Activated naive CD8-positive, alpha-beta T cell treated with anti-CD3 and anti-CD28 coated beads for 36 hours (primary cell): ENCODE measurements at places on chromosomes 2 and 18. TPM values are rescaled to one million over a fixed set of nuclear protein-coding genes. Genes with fewer than 3 reads are reported as not detected.
A peak's percentile ranks its signal among the peaks of the same experiment; 100 is the strongest.

DNA sequence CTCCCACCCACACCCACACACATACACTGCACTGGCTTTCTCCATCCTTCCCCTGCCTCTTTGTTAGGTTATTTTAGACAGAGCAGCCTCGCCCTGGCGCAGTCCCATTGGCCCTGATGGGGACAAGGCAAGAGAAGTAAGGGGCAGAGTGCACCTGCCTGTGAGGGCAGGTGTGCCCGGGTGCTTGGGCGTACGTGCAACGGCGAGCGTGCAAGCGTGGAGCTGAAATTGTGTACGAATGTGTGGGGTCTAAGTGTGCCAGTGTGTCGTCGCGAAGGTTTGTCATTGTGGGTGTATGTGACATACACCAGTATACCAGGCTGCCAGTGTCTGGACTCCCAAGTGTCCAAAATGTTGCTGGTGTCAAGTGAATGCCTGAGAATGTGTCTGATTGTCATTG is 544 bp downstream of the LRATD1 start:
- no peak for DNase-seq

DNA sequence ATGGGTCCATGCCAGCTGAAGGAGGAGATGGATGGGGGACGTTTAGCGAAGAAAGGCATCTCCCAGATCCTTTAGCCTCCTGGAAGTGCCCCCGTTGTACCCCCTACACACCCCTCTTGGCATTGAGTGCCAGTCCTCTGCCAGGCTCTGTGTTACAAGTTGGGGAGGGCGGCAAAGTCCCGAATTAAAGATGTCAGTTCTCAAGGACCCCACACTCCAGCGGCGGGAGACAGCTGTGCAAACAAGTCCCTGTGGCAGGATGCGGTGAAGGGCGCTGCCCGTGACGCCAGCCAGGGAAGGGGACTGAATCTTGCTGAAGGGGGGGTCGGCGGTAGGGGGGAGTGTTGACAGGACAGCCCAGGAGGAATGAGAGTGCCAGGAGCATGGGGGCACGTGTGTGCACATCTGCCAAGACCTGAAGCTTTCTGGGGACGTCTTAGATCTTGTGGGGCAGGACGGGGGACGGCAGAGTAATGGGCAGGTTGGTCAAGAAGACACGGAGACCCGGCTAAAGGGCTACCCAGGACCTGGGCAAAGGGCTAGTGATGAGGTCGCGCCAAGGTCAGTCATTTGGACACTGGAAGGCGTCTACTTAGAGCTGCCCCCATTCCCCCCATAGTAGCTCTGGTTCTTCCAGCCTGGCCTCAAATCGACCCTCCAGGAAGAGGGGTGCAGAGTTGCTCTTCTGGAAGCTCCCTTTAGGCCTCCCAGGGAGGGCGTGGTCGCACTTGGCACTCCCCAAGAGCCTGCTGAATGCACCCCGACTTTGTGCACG is 2.8 kb upstream of the CTDSP1 start:
- peak; percentile 68 for DNase-seq

- DNase-seq = no peak
Measured at GRCh38 chr2:112818094-112818902, 18.3 kb downstream of the IL1B start.

DNA sequence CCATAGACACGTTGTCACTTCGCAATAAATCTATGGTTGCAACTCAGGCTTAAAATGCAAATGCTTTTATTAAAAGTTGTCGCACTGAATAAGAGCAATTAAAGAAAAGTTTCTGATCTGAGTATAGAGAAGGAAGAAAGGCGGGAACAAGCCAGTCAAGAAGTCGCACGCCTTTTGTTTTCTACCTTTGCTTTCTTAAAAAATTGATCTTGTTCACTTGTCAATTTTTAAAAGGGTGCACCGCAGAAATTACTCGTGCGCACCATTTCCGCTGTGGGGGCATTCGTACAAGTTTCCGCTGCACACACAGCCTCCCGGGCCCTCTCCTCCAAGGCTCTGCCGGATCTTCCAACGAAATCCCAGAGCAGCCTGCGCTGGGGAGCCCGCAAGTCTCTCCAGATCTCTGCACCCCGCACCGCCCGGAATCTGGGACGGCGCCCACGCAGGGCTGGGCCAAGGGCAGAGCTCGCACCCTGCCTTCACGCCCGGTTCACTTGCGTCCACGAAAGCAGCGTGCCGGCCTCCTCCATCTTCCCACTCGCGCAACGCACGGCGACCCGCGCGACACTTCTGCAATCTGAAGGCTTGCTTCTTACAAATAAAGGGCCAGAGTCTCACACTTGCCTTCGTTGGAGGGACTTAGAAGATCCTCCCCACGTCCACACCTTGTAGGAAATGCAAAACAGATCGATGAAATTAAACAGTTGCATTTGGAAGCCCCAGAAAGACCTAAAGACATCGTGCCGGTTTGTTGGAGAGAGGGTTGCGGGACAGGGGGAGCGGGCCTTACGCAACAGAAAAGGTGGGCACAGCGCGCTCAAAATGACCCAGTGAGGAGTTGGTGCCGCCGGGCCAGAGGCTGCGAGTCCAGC is 2.6 kb upstream of the SALL3 start:
- DNase-seq = no peak

Gene PLCD4
- total RNA-seq = 0.22 TPM

DNA sequence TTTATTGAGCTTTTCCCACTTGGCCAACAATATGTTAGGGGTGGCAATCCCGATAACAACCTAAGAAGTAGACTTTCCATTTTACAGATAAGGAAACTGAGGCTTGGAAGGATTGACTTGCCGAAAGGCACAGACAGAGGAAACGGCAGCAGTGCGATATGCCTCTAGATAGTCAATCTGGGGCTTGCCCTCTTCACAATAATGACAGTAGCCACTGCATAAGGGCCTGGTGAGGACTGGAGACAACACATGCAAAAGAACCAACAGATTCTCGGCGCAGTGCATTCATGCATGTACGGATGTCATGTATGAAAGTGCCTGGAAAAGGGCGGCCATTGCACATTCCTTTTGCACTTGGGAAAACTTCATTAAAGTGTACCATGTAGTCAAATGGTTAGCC is 811.2 kb downstream of the RNF144A start:
- no peak for DNase-seq

Gene ZEB2
- total RNA-seq = 10.5 TPM

DNA sequence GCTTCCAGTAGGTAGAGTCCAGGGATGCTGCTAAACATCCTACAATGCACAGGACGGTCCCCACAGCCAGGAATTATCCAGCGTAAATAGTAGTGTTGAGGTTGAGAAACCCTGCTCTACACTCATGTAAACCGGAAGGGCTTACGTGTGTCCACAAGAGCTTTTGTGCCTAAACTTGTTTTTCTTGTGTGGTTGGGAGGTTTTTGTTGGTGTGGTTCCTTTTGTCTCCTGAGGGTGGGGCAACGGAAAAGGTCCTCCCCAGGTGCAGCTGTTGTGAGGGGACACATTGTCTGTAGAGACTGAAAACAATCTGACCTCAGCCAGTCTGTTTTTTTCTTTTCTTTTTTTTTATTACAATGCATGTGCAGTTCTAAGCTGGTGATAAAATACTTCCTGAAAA is 72.7 kb upstream of the MGAT5 start:
- DNase-seq = peak; percentile 15

Gene TCF23
- total RNA-seq = not detected

Gene L3MBTL4
- total RNA-seq = 0.37 TPM

DNA sequence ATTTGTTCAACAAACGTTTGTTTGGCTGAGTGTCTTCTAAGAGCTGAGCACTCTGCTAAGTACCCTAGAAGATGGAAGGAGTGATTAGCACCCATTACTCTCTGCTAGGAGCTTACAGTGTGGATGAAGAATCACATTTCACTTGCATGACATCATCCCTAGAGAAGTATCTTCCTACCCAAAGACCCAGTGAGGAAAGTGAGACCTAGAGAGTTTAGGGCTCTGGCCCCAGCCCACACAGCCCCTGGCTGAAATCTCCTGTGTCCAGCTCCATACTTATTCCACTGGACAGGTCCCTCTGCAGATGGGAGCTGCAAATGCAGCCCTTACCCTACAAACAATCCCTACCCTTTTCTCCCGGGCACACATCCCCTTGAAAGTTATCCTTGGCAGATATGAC is 26.8 kb upstream of the EPAS1 start:
- no peak for DNase-seq

Gene ZNF396
- 0.99 TPM for total RNA-seq

- no peak for DNase-seq
Measured at GRCh38 chr2:134336352-134336751, 82.5 kb downstream of the MGAT5 start.

Gene MAB21L4
- not detected for total RNA-seq

DNA sequence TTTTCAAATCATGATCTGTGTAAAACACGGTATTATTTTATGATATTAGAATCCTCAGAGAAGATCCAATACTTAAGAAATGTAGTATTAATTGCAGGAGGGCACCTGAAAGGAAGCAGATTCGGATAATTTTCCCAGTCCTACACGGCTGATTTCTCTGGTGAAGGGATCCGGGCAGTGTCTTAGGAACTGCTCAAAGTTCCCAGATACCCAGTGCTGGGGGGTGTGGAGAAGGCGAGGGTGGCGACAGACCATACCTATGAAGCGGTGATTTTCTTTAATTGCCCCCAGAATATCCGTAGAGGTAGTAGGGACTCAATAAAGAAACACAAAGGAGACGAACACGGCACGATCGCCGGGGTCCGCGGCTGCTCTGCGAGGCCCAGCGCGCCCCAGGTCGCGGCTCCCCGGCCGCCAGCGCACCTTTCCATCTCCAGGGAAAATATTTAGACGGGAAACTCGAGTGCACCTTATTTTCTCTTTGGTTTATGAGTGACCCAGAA is 1.4 kb upstream of the SOX11 start:
- no peak for DNase-seq

- no peak for DNase-seq
Measured at GRCh38 chr2:45120546-45120945, 111.3 kb upstream of the SIX2 start.

DNA sequence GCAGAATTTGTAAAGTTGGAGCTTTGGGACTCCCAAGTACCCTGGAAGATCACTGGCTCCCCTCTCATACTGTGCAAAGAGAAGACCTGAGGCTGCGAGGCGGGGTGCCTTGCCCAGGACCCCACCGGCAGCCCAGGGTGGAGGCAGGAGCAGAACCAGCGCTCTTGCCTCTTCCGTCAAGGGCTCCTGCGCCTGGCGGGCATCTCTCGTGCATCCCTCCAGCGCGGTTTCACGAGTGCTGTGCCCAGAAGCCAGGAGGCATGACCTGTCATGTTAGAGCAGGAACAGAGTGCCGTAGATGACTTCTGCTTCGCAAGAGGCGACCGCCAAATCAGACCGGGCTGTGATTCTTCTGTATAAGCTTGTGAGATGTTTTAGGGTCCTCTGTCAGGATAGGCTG is 77.3 kb downstream of the LDLRAD4 start:
- no peak for DNase-seq

DNA sequence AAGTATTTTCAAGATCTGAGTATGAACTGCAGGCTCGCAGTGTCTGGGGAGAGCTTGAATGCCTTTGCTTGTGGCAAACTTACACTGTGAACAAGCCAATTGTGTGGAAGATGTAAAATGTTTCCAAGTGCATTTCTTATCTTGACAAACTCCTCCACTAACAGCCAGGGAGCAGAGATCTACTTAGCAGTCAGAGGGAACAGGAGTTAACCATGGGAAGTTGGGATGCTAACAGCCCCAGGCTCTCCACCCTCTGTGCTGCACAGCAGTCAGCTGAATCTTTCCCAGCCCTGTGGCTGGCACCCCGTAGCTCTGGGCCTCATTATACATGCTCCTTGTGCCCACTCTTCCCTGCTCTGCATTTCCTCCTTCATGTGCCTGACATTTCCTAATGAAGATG is 450.2 kb downstream of the TSN start:
- DNase-seq = no peak

Gene TLX2
- 0.12 TPM for total RNA-seq

DNA sequence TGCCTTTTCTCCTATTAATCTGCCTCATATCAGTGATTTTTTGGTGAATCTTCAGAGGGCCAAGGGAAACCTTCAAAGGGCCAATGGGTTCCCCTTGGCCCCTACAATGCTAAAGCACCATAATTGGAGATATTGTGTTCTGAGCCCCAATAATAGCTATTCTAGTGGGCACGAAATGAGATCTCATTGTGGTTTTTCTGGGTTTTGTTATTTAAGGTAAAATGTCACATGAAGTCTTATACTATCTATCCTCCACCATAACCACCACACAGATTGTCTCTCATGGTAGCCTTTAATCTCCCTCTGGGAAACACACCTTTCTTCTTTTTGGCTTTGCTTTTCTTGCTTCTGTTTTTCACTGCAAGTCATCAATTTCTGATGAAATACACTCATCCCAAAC is 152.8 kb downstream of the B3GNT2 start:
- no peak for DNase-seq

Gene IL36G
- not detected for total RNA-seq

- DNase-seq = peak; percentile 53
Measured at GRCh38 chr2:106030287-106031268, 163.5 kb downstream of the UXS1 start.

- DNase-seq = no peak
Measured at GRCh38 chr2:109376796-109377495, 236.8 kb downstream of the SEPTIN10 start.

DNA sequence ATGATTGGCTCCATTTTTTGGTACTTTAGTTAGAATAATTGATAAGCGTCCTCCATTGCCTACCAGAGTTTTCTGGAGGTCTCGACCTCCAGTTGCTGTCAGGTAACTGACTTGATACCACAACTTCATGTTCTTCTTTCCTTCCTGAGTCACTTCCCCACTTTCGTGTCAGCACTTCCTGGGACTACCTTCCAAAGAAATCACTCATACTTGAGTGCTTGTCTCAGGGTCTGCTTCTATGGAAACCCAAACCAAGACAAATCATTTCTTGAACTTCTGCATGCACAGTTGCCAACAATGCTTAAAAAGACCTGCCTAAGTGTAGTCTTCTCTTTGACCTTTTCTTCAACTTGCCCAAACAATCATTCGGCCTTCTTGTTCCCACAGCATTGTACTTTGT is 210.3 kb upstream of the ETAA1 start:
- no peak for DNase-seq

DNA sequence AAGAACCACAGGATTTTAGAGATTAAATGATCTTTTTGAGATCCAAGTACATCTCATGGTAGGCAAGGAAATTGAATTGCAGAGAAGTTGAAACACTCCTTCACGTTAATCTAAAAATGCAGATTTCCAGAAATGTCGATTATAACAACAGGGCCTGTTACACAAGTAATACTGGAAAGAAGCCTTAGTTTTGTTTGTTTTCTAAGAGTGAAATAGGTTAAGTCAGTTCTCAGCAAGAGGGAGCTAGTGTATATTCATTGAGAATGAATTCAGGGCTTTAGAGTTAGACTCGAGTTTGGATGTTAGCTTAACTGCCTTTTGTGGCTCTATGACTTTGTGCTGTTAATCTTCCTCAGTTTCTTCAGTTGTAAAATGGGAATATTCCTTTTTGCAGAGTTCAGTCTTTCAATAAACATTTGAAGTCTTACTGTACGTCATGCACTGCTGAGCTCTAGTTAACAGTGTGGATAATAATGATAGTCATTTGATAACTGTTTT is 926 bp downstream of the NDUFV2 start:
- DNase-seq = no peak

Gene CNGA3
- total RNA-seq = not detected
